Esophagus mucosa (tissue), 1 donor: ENCODE measurements at places on chromosomes 1 and 21.

- no peak for ATAC-seq
Measured at GRCh38 chr1:44662683-44663030, 11.6 kb downstream of the TMEM53 start.

GRCh38 chr1:33050221-33051076 is 13.8 kb upstream of the AK2 start:
- ATAC-seq: peak; percentile 79

- peak; percentile 64 for ATAC-seq
Measured at GRCh38 chr1:169484683-169485430, 887 bp downstream of the SLC19A2 start.

GRCh38 chr21:40845441-40845995 is 1.4 kb downstream of the DSCAM start:
- ATAC-seq: peak; percentile 83

GRCh38 chr1:57431400-57431799 is 7.5 kb upstream of the DAB1 start:
- ATAC-seq: no peak

DNA sequence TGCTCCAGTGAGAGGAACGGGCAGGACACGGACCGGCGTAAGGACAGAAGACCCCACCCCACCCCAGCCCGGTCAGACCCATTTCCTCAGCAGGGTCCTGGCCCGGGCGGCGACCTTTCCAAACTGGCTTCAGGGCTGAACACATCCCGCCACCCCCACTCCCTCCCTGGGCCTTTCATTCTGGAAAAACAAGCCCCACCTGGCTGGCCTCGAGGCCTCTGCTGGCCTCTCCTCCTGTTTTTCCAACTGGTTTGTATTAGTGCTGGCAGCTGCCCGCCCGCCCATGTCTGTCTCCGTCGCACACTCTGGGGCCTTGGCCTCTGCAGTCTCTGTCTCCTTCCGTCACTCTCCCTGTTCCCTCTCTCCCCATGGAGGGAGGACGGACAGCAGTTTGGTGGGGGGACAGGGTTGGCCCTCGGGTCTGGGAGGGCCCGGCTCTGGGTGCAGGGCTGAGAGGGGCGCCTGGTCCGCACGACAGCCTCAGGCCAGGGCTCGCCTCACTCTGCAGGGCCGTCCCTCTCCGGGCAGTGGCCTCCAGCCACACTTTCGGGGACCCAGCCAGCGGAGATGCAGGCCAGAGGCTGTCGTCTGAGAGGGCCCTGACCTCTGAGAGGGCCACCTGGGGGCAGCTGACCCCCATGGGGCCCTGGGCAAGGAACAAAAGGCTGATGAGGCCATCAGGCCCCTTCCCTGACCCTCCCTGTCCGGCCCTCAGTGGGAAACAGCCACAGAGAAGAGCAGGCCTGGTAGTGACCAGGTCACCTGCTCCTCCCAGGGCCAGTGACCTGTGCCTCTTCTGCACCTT is 1.5 kb upstream of the MXRA8 start:
- ATAC-seq: no peak

GRCh38 chr1:107454791-107455190 is 314.0 kb downstream of the NTNG1 start:
- peak; percentile 73 for ATAC-seq

DNA sequence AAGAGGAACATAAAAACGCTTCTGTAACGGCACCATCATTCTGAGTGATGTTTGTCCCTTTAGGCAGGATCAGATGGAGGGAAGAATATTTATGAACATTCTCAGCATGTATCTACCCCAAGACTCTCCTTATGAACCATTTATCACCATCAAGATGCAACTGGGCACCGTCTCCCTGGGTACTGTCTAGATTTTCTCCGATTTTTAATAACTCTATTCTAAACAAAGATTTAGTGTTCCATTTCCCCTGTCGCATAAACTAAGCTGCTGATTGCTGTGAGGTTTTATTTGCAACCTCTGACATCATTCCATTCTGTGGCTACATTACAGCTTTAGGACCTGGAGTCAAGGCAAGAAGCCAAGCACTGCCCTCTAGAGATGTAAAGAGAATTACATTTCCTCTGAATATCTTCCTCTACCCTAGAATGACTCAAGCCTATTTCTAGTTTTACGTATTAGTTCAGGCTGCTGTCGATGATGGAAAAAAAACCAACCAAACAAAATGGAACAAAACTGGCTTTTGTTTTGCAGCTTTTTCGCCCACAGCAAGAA is 130.1 kb upstream of the MAP1LC3C start:
- ATAC-seq: no peak

DNA sequence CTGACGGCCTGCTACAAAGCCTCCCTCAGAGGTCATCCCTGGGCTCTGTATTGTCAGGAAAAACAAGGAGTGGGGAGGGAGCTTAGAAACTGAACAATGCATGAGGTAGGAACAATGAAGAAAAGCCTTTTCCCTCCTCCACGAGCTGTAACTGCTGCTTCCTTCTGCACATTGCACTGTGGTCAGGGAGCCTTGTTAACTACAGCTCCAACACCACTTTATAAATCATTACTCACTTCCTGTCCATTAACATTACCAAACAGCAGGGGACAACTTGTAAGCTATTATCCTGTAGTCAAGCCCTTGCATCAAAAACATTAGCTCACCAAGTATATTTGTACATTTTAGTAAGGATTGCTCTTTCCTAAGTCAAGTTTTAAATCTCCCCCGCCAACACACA is 336.0 kb upstream of the NR5A2 start:
- no peak for ATAC-seq

- ATAC-seq: no peak
Measured at GRCh38 chr21:41241341-41241740, 73.4 kb downstream of the BACE2 start.

DNA sequence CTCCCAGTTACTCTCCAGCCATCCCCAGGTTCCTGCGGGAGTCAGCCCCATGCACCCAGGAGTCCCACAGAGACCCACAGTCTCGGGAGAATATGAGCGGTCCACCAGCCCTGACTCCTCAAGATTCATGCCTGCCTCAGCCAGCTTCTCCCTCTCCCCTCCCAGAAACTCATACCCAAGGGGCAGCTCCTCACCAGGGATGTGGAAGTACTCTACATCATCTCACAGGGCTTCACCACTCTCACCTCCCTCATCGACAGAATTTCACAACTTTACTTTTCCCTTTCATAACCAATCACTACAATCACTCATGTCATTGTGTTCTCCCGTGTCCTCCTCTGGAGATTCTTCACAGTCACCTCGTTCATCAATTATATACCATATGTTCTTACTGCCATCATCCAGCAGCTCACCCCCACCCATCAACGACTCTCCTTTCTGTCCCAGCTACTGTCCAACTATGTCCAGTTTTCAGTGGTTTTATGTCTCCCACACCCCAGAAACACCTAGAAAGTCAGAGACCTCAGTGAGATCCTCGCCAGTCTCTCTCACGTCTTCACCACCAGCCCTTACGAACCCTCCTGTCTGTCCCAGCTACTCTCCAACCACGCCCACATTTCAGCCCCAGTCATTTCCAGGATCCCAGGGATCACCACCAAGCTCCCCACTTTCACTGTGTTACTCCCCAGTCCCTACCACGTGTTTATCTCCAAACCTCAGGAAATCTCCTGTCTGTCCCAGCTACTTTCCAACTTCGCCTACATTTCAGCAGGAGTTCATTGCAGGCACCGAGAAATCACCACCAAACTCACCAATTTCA is 1530.1 kb upstream of the TPTE start:
- ATAC-seq: no peak
